Fibroblast of upper back skin (primary cell): ENCODE measurements at places on chromosomes 2 and 18.

DNA sequence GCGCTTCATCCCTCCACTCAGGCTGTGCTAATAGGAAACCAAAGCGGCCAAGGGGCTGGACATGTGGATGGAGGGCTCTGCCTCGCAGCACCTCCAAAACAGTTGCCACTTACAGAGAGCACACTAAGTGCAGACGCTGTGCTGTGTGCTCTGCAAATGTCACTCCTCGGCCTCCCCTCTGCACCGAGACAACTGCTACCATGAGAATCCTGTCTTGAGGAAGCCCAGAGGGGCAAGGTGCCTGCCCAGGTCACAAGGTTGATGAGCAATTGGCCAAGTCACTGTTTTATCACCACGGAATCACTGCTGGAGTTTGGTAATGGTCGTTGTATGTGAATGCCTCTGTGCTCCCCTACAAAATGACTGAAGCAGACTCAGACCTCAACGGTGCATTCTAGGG lies 132.2 kb downstream of the SEPTIN10 start:
- no peak for DNase-seq

DNA sequence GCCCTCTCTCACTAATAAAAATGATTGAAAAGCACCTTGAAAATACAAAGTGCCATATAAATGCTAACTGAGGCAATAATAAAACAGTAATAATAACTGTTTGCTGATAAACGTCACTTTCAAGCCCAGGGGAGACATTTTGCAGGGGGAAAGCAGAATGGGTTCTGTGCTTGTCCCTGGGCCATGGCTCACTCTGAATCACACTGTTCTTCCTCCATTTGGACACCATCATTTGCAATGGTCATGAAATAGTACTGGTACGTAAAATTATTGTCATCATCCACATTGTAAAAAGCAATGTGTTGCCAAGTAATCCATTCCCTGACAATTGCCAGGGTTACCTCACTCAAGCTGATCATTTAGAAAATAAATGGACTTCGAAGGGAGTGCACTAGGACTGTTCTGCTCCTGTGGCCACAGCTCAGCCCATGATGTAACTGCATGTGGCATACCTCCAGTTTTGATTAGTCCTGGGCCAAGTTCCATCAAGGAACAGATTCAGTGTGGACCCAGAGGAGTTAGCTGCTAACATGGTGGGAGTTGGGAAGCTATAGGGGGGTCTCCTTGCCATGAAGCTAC lies 508.8 kb upstream of the CELF4 start:
- DNase-seq: no peak

DNA sequence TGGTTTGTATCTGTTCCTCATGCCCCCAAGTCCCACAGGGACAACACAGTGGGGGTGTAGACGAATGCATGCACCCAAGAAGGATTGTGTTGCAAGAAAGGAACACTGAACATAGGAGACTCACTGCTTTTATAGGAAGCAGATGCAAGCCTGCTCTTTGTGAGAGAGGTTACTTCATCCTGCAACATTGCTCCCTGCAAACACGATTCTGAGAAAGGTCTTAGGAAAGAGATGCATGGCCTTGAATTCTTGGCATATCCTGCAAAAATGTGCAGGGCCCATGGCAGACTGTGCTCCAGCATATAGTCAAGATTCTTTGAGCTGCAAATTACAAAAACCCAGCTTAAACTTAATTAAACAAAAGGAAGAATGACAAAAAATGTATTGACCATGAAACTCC lies 312.2 kb upstream of the MGAT5 start:
- no peak for DNase-seq

DNA sequence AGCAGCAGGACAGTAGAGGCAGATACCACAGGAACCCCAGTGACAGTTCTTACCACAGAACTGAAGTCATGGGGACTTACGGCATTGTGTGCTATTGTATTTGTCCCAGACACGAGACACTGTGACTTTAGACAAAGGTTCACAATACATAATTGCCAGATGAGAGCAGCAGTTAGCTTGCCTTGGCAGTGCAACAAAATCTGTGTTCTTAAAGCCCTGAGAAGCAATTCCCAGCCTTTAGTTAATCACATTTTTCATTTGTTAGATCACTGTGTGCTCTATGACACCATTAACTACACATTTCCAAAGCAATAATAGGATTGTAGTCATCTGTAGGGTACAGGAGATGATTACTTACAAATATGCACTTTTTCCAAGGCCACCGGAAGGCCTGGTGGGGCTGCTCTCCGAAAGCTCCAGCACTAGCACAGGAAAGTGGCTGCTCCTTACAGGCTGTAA lies 97.5 kb upstream of the LDLRAD4 start:
- peak; percentile 47 for DNase-seq

- no peak for DNase-seq
Observed at GRCh38 chr18:76377359-76377756, 117.7 kb downstream of the ZNF516 start.

GRCh38 chr2:169736902-169737301 lies 3.3 kb downstream of the KLHL23 start:
- no peak for DNase-seq

- DNase-seq: no peak
Observed at GRCh38 chr2:139925903-139926302, 1145.7 kb upstream of the NXPH2 start.

DNA sequence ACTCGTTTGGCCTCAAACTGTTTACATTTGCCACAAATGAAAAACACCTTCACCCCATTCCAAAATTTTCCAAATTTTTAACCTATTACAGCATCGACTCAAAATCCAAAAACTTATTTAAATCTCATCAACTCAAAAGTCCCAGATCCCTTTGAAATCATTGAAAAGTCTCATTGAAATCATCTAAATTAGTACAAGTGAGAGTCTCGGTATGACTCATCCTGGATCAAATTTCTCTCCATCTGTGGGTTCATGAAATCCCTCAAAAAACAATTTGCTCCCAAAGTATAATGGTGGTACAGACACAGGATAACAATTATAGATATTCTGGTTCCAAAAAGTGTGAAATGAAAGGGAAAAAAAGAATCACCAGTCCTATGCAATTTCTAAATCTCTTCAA lies 65.1 kb downstream of the LRP1B start:
- no peak for DNase-seq

DNA sequence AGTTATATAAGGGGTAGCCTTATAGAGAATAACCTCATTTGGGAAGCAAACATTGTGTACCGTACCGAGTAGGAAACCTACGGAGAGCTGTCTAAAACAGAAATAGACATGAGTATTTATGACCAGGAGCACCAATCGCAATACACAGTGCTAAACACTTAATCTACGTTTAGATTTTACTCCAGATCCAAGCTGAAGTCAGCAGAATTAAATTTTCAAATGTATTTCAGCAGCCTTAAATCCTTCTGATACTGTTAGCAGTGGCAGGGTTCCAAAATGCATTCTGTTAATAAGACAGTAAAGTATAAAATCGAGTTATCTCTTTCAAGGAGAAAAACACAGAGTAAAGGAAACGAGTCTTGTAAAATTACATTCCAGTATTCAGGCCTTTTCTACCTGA lies 118.1 kb upstream of the ZNF521 start:
- no peak for DNase-seq

- DNase-seq: peak; percentile 2
Observed at GRCh38 chr2:178943745-178944144, 106.2 kb downstream of the CCDC141 start.

DNA sequence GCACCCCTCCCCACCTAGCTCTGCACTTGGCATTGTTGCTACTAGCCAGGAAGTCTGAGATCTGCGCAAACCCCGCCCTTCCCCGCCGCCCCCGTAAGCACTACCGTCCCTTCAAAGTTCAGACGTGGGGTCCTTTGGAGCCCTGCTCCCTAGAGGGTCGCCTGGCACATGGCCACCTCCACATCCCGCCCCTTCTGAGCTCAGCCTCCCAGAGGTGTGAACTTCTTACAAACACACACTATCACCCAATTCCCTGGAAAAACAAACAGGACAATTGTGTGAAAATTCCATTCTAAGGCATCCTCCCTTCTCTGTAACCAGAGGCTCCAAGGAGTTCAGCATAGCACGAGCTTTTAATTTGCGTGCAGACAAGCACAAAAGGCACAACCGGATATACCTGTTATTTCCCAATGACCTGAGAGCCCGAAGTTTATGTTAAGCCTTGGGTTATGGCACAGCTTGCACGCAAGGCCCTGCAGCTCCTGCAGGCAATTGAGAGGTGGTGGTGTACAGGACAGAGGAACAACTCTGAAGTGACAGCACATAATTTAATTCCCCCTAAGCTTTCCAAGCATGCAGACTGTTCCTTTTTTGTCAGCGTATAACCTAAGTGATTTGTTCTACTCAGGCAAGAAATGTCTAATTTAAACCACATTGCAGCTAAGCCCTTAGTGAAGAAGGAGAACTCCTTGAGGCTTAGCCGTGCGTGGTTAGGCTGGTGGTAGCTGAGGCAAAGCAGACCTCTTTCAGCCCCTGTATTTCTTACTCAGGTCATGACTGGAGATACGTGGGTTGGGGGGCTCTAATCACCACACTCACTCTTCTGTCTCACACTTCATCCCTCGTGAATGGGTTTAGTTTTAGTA lies 20.3 kb upstream of the CYP1B1 start:
- DNase-seq: peak; percentile 95

- DNase-seq: no peak
Observed at GRCh38 chr2:75571730-75572430, 11.1 kb upstream of the EVA1A start.

DNA sequence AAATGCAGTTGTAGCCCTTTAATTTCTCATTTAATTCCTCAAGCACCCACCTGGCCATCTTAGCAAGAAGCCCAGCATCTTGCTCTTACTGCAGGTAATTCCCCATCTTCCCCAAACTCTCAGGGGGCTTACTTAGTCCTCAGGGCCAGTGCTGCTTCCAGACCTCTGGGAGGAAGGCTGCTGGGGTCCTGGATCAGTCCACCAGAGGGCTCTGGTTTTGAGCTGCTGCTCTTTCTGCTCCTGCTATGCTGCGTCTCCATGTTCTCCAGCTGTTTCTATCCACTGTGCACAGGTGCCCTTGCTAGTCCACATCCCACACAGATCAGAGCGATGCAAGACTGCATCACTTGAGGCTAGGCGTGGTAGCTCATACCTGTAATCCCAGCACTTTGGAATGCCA lies 34.5 kb upstream of the TMEM87B start:
- DNase-seq: no peak

DNA sequence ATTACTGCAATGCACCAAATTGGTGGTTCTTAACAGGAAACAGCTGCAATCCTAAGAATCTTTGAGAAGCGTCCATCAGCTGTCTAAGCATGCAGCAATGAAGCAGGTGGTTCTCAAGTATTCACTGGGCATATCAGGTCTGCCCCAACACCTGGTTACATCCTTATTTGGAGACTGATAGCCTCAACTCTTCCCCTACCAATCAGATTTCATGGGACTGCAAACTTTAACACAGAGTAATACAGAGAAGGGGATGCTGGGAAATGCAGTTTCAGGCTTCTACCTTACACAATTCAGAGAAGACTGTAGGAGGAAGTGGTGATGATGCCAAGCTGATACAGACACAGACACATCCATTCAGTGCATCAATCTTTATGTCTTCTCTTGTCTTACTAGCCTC lies 240.5 kb downstream of the BCL2 start:
- DNase-seq: no peak

GRCh38 chr2:183134016-183134415 lies 9.8 kb downstream of the NUP35 start:
- DNase-seq: no peak

DNA sequence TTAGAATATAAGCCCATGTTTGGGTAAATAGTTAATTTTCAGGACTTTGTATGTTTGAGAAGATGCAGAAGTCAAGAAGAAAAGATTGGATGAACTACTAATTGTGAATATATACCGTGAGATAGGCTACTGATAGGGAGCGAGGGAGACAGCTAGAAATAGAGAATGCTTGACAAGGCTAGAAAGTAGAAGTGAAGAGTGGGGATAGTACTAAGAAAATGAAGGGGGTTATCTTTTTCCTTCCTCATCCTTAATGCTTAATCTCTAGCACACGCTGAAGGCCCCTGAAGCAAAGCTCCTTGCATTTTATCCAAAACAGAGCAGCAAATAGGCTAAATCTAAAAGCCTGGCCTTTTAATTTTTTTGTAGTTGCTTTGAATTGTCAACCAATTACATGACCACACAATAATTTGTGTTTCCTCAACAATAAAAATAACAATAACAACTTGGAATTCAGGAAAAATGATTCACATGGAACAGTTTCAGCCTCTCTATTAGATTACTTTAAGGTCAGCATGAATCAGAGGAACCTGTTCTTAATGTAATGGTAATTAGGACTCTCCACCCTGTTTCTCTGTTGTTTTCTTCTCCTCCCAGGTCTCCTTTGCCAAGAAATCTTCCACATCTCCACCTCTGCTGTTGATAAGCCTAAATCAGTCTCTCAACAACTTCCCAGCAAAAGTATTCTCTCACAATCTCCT lies 1071.3 kb upstream of the ZEB2 start:
- DNase-seq: no peak

- DNase-seq: peak; percentile 8
Observed at GRCh38 chr2:2271469-2271941, 59.6 kb downstream of the MYT1L start.

DNA sequence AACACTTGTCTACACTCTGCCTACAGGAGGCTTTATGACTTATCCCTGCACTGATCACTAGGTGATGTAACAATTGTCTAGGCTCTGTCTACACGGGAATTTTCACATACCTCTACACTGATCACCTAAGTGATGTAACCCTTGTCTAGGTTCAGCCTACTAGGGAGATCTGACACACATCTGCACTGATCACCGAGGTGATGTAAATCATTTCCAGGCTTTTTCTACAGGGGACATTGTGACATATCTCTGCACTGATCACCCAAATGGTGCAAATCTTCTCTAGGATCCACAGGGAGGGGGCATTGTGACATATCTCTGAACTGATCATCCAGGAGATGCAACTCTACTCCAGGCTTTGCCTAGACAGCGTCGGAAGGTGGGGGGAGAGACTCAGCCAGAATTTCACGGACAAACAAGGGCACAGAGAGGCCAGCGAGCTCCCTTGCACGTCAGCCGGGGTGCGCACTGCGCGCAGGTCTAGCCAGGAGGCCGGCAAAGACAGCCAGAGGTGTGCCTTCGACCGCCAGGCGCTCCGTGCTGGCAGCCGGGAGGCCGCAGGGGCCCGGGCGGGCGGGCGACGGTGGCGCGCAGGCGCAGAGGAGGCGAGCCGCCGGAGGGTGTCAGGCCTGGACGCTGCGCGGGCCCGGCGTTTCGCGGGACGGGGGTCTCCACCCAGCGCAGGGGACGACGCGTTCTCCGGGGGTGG lies 46.9 kb upstream of the USP14 start:
- peak; percentile 61 for DNase-seq
